B cell (primary cell): ENCODE measurements at places on chromosomes 7 and 10. TPM values are rescaled to one million over a fixed set of nuclear protein-coding genes. Genes with fewer than 3 reads are reported as not detected.

The WEE2 gene
- not detected in 2 replicates for polyA plus RNA-seq

The UBN2 gene
- 2.4 and 3.5 TPM in 2 replicates for polyA plus RNA-seq

GRCh38 chr7:111363099-111363498 is 199.2 kb downstream of the IMMP2L start:
- H3K4me1 ChIP-seq = no peaks in the 10 kb centered on the region
- DNase-seq = no peak
- no peak overlapping the region for H3K4me3 ChIP-seq
- H3K27ac ChIP-seq = no peak overlapping the region
- no peaks in the 10 kb centered on the region for H3K36me3 ChIP-seq
- no peaks in the 10 kb centered on the region for H3K27me3 ChIP-seq

DNA sequence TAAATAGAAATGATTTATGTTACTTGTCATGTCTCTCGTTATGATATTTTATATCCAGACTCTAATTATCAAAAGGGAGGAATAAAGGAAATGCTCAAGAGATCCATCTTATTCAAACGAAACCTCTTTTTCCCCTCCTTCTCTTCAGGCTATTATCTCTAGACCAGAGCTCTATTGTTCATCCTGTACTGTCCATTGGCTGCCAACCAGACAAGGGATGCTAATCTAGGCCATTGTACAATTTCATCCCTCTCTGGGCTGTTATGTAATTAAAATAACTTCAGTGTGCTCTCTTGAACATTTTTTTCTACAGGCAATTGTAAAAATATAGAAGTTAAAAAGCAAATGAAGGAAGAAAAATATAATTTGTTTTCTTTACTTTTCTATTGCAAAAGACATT is 220.4 kb downstream of the HDAC9 start:
- no peak overlapping the region for H3K27ac ChIP-seq
- H3K4me1 ChIP-seq = no peaks in the 10 kb centered on the region
- no peaks in the 10 kb centered on the region for H3K36me3 ChIP-seq
- DNase-seq = no peak
- H3K27me3 ChIP-seq = no peaks in the 10 kb centered on the region
